Activated CD4-positive, alpha-beta T cell treated with anti-CD3 and anti-CD28 coated beads, Interleukin-2, amount 50 U/mL, for 16 hours (primary cell): ENCODE measurements at places on chromosomes 6 and 20.

- DNase-seq: no peak
Observed at GRCh38 chr6:106254636-106255035, 70.9 kb downstream of the ATG5 start.

GRCh38 chr20:18767676-18768075 lies 45.9 kb upstream of the SCP2D1 start:
- no peak for DNase-seq

- DNase-seq: peak; percentile 11
Observed at GRCh38 chr6:140051521-140052512, 677.4 kb upstream of the CITED2 start.

- peak; percentile 39 for DNase-seq
Observed at GRCh38 chr6:43644940-43645612, at the start of gene RSPH9. TSS of gene RSPH9 (plus strand) at chr6:43645036. CDS start at chr6:43645099, 63 bp downstream.

GRCh38 chr6:107509506-107509905 lies 19.6 kb downstream of the SOBP start:
- DNase-seq: no peak

- DNase-seq: peak; percentile 86
Observed at GRCh38 chr6:20403766-20404640, 2.3 kb downstream of the E2F3 start.

DNA sequence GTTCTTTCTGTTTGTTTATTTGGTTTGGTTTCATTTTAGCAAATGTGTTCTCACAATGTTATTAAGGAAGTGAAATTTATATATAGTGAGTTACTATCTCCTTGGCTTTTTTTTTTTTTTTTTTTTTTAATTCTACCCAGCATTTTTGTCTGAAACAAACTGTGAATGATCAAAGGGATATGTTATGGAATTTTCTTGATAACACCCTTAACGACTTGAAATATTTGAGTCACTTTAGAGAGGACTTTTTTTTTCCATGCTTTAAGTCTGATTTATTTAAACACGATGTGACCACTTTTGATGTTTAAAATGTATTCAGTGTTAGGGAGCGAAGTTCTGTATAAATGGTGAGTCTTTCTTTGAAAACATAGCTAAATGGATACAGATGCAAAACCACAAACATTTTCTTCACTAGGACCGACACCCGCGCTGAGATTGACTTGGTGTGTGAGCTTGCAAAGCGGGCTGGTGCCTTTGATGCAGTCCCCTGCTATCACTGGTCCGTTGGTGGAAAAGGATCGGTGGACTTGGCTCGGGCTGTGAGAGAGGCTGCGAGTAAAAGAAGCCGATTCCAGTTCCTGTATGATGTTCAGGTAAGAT lies 149.7 kb downstream of the MTHFD1L start:
- DNase-seq: no peak

DNA sequence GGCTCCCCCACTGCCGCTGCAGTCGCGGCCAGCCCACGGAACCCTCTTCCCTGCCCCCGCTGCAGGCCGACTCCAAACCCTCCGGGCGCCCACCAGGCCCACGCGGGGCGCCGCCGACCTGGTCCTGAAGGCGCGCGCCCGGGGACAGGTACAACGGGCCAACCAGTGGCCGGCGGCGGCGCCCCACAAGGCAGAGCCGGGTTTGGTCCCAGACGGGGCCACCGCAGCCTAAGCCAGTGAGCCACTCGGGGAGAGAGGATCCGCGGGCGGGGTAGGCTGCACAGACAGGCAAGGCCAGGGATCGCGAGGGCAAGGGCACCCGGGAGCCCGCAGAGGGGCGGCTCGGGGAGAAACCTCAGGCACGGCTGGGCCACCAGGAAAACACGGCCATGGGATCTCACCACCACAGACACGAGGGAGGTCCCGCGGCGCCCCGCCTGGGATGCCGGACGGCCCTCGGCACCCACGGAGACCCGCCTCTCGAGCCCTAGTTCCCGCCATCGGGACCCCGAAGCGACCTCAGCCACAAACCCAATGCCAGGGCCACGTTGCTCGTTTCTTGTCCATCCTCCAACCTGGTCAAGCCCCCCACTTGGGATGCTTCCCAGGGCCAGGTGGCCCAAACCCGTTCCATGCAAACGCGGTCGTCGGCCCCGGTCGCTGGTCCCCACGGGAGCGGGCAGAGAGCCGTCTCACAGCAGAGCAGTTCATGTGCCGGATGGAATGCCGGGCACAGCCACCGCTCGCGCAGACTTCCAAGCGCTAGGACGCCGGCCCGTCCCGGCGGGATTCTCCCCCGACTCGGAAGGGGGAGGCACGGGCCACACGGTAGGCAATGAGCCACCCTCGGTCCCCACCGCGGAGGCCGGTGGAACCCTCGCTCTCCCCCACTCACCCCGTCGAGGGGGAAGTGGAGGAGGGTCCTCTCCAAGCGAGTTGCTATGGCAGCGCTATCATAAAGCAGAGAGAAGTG lies 1956.6 kb upstream of the DEFB115 start:
- DNase-seq: no peak

DNA sequence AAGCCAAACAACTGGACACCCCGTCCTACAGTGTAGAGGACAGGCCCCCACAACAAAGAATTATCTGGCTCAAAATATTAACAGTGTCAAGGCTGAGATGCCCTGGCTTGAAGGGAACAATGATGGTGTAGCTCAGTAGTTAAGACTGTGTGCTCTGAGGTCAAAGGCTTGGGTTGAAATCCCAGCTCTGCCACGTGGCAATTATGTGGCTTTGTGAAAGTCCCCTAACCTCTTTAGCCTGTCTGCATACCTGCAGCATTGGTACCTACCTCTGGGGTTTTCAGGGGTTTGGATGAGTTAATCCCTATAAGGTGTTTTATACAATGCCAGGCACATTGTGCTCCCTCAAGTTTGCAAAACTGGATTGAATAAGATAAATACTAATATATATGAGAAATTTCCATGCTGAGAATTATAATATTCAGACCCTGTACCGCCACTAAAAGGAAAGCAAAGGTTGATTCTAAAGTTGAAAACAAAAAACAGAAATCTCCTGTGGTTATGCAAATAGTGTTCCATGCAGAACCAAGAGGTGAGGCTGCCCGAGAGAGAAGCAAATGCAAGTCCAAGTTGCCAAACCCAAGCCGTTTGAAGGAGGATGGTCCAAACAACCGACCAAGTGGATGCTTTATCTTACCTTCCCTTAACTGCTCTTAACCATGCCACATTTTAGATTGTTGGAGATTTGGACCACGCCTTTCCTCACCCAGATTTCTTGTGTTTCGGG lies 199.8 kb downstream of the NFATC2 start:
- no peak for DNase-seq

DNA sequence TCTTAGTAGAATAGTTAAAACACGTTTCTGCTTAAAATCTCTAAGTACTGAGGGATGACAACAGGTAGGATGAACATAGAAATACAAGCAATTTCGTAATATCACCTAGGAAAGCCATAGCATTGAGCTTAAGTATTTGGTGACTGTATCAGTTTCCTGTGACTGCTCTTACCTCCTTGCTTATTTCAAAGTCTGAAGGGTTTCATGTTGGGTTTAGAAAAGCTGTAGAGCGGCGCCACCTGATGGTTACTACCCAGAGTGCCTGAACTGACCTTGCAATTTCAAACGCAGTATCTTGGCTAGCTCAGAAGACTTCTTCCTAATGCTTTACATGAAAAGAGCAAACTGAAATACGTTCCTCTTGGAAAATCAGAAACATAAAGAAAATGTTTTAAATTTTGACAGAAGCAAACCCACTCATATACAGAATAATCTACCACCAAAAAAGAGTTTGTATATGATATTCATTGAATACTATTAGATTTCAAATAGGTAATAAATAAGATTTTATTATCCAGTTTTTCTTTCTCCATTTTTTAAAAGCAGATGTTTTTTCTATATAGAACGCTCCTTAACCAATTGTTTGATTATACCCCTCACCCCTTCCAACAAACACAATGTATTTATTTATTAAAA lies 82.3 kb upstream of the RIPOR2 start:
- DNase-seq: peak; percentile 80
